Hematopoietic multipotent progenitor cell (in vitro differentiated cells): ENCODE measurements at places on chromosomes 5 and 9.

- no peak for DNase-seq
Measured at GRCh38 chr9:125586172-125586511, 120.9 kb downstream of the MAPKAP1 start.

- DNase-seq, result no peak
Measured at GRCh38 chr5:79269733-79270166, 33.8 kb downstream of the JMY start.

DNA sequence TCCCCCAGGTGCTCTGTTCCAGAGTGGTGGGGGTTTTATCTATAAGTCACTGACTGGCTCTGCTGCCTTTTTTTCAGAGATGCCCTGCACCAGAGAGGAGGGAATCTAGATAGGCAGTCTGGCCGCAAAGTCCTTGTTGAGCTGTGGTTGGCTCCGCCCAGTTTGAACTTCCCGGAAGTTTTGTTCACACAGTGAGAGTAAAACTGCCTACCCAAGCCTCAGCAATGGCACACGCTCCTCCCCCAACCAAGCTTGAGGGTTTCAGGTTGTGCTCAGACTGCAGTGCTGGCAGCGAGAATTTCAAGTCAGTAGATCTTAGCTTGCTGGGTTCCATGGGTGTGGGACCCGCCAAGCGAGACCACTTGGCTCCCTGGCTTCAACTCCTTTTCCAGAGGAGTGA lies 1428.6 kb downstream of the MAT2B start:
- DNase-seq, result no peak

- DNase-seq, result no peak
Measured at GRCh38 chr9:111502506-111502905, 18.3 kb upstream of the ECPAS start.

GRCh38 chr5:166595274-166595951 lies 1696.0 kb upstream of the WWC1 start:
- DNase-seq, result no peak

- no peak for DNase-seq
Measured at GRCh38 chr5:171483551-171484135, 64.2 kb downstream of the FGF18 start.

DNA sequence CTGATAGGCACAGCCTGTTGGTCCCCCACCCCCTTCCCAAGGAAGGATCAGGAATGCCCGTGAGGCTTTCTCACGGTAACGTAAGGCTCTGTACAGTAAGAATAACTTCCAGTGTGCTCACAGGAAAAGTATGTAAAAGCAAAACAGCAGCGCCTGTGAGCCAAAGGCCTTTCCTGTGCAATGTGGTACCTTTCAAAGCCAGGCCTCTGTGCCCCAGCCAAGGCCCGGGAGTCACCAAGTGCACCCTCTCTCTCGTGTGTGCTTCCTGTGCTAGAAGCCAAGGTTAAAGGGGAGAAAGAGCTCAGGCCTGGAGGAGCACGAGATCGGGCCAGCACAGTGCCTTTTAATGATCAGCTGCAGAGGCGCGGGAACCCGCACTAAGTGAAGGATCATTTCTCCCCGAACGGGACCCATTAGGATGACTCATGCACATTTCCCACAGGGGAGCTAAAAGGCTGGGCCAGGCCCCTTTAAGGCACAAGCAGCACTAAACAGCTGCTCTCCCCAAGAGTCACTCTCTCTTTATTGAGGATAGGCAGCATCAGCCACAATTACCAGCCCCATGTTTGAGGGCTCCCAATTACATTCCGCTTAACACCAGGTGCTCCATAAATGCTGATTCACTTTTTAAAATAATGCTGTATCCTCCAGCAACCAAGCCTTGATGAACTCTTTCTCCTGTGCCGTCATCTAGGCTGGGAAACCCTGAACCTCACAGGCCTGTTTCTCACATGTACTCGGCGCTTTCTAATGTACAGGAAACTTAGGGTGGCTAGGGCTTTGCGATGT lies 42.8 kb downstream of the SHB start:
- DNase-seq, result no peak

DNA sequence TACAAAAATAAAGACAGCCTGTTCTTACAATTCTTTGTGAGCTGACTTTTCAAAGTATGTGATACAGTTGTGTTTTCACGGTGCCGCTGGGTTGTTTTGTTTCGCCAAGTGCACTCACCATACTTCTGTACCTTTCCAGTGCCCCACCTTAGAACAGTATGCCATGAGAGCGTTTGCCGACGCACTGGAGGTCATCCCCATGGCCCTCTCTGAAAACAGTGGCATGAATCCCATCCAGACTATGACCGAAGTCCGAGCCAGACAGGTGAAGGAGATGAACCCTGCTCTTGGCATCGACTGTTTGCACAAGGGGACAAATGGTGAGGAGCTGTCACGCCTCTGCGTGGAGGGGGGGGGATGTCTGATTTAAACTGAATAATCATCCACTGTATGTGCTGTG lies 12.9 kb downstream of the CCT5 start:
- DNase-seq, result no peak

GRCh38 chr5:137665678-137666460 lies 70.0 kb downstream of the KLHL3 start:
- DNase-seq, result peak; percentile 16

DNA sequence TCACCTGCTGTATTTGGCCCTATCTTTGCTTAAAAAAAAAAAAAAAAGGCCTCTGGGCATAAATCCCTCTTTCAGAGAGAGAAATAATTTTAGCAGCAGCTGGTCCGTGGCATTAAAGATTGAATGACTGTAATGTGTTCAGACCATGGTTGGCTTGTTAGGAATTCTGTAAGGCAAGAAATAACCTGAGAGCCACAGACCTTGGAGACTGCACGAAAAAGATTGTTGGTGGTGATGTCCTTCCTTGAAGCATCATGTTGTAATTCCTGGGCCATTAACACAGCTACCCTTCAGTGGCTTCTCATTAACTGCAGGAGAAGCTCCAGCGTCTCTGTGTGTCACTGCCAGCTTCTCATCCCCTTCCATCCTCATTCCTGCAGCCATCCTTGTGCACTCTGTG lies 79.0 kb downstream of the SGCD start:
- no peak for DNase-seq

GRCh38 chr9:68705531-68706362 lies 707 bp downstream of the PIP5K1B start:
- peak; percentile 70 for DNase-seq

DNA sequence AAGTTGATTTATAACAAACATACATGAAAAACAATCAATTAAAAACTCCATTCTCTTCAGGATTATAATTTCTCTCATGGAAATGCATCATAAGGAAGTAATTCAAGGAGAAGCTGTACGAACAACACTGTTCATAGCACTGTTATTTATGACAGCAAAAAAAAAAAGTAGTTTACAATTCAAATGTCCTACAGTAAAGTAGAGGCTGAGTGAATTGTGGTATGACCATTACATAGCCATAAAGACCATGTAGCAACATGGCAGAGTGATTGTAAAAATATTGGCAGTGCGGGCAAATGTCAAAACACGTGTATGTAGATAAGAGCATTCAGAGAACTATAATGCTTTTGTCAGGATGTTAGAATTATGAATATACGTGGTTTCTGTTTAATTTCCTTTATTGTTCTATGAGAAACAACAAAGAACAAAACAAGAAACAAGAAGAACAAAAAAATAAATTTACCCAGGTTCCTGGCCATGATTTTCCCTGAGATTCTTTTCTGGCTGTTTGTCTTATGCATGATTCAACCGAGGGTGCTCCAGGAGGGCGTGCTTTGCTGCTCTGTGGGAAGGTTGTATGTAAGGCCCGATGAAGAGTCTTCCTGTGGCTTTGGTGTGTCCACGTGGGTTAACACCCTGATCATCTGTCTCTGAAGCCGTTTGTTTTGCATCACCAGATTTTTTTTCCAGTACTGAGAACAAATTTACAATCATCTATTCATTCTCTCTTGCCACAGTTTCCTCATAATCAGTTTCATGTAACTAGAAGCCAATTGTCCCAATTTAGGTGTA lies 28.8 kb downstream of the GCNT4 start:
- DNase-seq, result no peak

GRCh38 chr5:10704949-10705621 lies 55.9 kb downstream of the DAP start:
- DNase-seq, result peak; percentile 42

DNA sequence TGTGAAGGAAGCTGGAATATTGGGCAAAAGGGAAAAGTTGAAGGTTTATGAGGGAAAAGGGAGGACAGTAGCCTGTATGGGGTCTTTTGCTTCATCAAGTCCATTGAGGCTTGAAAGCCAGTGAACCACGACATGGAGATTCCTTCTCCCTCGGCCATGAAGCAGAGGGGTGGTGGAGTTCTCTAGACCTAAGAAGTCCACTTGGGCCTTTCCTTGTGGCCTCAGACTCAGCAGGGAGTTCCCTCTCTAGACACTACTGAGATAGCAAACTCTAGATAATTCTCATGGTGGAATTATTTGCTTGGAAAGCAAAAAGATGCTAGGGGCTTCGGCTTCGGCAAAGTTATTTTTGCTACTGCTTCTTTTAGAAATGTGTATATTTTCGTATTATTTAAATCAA lies 78.5 kb downstream of the FOXD1 start:
- no peak for DNase-seq

DNA sequence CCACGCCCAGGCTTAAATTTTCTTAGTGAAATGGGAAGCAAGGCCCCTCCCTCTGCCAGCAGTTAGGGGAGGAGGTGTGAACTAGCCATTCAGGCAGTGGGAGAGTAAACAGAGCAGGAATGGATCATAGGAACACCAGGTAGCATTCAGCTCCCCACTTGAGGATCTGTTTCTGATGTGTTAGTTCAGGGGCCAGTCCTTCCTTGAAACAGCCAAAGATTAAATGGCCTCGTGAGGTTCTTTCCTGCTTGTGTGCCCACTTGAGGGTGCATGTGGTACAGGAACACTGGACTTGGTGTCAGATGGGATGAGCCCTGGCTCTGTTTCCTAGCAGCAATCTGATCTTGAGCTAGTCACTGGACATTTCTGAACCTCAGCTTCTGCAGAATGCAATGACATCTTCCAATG lies 21.2 kb downstream of the FAXDC2 start:
- no peak for DNase-seq

- DNase-seq, result no peak
Measured at GRCh38 chr9:94807556-94807955, 81.1 kb downstream of the AOPEP start.
